NCI-H1105 (cell line): ENCODE measurements at places on chromosomes 2 and 18.

GRCh38 chr18:32884543-32884942 lies 111.7 kb upstream of the KLHL14 start:
- no peak for DNase-seq

DNA sequence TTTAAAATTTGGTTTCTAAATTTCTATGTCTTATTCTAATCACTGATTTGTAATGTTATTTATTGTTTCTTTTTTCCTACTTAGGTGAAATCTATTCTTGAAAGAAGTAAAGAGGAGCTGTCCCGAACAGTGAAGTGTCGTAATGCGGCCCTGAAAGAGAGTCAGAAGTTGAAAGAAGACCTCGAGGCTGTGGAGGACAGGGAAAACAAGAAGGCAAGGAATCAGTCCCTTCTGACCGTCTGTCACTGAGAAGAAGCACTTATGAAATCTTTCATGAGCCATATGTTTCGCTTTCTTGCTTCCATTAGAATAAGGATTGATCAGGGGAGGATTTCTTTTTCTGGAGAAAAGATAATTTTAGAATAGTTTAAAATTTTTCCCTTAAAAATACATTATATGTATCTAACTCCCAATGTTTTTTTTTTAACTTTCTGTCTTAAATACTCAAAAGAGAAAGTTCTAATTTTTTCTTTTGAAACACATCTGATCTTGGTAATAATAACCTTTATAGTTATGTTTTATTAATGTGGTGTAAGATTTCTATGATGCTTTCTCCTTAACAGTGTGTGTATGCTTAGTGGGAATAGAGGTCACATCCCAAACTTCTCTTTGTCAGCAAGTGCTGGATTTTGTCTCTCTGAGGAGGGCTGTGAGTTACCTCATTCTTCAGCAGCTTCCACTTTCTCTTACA lies 79.0 kb downstream of the CCDC150 start:
- no peak for DNase-seq

DNA sequence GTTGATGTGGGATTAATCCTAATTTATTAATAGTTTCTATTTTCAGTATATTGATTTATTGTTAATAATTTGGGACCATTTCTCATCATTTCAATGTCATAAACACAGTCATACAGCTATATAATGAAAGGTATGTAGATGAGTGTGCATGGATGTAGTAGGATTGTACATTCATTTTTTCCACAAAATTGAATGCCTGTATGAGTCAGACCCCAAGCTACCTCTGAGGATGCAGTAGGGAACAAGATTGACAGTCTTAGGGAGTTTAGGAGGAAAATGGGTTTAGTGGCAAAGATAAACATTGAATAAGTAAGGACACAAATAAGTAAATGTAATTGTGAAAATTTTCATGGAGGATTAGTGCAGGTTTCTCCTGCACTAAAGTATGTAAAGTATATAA lies 14.1 kb upstream of the TMEFF2 start:
- DNase-seq, result no peak

DNA sequence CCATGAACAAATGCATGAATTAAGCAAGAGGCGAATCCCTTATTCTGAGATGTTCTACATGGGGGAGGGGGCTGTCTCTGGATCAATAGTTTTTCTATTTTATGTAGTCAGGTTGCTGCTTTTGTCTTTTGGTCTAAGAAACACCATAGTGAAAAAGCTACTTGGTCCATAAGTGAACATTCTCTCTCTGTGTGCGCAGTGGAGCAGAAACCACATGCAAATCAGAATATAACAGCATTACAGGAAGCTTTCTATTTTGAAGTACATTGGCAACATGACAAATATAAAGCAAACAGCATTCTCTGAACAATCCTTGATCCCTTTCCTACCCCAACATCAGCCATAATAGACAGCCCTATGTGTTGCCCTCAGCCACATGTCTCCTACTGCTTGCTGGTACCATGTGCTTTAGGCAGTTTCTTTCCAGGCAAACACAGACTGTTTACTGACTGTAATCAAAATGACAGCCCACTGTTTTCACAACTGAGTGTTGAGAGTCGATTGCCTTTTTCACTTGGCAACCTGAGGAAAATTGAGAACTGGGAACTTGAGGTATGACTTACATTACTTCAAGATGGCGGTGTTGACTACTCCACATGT lies 10.6 kb downstream of the SCN3A start:
- peak; percentile 38 for DNase-seq

DNA sequence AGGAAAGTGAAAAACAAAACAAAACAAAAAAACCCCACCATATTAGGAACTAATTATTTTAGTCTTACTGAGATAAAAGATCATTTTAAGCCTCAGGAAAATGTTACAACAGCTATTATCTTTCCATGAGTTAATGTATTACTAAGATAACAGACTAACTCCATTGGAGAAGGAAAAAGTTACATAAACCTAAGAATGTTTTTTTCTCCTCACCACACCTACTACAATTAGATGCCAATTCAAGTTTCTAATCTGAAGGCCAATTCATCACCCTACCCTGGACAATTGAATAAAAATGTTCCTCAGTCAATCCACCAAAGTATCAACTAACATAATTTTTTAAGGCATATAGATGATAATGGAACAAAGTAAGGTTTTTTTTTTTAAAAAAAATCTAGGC lies 10.2 kb upstream of the GFPT1 start:
- no peak for DNase-seq
